Pancreas (tissue), 10 donors: ENCODE measurements at places on chromosomes 12 and 14. TPM values are rescaled to one million over a fixed set of nuclear protein-coding genes. Genes with fewer than 3 reads are reported as not detected.

NAV3 gene
- total RNA-seq, result 0.59 TPM

CEP128 gene
- total RNA-seq, result 2.0 TPM

GABARAPL1 gene
- total RNA-seq, result 57.2 TPM

GRCh38 chr12:70971001-70971794 lies 50.7 kb upstream of the PTPRR start:
- H3K36me3 ChIP-seq, result no peaks in the 10 kb centered on the region
- H3K4me1 ChIP-seq, result no peaks in the 10 kb centered on the region
- no peak overlapping the region for H3K4me3 ChIP-seq

- no peak overlapping the region for H3K4me3 ChIP-seq
- no peaks in the 10 kb centered on the region for H3K27me3 ChIP-seq
- no peak for DNase-seq
Measured at GRCh38 chr12:51450333-51450732, 25.7 kb downstream of the SLC4A8 start.
